Hematopoietic multipotent progenitor cell treated with erythropoietin and hydrocortisone succinate and interleukin-3 and kit ligand, for 6 days (in vitro differentiated cells): ENCODE measurements at places on chromosomes 11 and 22.

GRCh38 chr11:86241956-86242535 lies 2.5 kb upstream of the EED start:
- DNase-seq = no peak

DNA sequence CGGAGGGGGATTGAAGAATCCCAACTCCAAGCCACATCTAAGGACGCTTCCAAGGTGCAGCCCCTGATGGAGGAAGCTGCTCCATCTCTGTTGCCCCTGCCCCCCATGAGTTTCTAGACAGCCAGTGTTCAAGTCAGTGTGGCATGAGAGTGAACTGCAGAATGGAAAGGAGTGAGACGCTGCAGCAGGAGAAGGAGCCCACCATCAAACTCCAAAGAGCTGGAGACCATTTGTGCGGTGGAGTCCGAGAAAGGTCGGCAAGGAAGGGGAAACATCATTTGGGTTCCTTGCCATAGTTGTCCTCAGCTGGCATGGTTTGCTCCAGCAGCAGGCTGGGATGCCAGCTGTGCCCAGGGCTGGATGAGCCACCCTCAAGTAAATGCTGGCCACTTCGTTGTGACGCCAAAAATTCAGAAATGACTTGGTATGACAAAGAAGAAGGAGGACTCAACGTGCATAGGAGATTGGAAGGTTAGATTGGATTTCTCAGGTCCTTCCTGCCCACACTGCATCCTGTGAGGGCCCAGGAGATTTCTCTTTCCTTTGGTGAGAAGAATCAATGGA lies 16.4 kb downstream of the APOL2 start:
- DNase-seq = no peak

DNA sequence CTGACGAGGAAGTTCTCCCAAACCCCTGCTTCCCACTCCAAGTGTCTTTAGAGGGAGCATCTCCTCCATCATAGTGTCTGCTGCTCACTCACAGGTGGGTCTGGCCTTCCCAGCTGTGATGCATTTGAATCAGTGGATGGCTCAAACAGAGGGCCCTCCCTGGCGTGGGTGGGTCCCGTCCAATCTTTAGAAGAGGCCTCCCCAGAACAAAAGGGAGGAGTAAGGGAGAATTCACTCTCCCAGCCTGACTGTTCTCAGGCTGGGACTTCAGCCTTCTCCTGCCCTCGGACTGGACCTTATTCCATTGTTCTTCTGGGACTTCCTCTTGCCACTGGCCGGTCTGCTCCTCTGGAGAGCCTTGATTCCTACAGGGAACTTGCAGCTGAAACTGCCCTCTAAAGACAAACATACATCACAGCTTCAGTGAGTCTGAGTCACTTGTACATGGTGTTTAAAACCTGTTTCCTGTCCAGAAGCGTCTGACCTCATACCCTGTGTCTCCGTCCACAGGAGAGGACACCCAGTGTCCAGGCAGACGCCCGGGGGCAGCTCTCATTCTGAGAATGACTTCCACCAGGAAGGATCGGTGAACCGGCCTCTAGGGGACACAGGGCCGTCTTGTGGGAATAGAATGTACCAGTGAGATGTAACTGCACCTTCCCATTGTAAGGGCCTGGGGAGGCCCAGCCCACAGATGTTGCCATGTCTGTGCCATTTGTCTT lies 234.7 kb downstream of the BRD1 start:
- DNase-seq = no peak

- DNase-seq = no peak
These were observed 17.0 kb downstream of the KCNE3 start for GRCh38 chr11:74450318-74450717.

DNA sequence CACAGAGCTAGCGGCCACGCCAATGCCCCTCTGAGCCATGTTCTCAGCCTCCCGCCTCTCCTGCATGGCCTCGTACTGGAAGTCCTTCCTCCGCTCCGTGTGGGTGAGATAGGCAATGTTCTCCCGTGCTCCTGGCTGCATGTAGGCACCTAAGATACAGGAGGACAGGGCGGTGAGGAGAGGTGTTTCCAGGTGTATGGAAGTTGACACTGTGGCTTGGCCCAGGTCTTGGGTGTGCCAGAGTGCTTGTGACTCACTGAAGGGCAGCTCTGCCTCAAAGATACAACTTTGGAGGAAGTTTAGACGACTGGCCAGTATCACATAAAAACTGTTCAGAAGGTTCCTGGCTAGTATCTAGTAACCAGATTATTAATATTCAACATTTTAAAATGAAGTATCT lies 8.5 kb downstream of the SRRD start:
- DNase-seq = no peak

DNA sequence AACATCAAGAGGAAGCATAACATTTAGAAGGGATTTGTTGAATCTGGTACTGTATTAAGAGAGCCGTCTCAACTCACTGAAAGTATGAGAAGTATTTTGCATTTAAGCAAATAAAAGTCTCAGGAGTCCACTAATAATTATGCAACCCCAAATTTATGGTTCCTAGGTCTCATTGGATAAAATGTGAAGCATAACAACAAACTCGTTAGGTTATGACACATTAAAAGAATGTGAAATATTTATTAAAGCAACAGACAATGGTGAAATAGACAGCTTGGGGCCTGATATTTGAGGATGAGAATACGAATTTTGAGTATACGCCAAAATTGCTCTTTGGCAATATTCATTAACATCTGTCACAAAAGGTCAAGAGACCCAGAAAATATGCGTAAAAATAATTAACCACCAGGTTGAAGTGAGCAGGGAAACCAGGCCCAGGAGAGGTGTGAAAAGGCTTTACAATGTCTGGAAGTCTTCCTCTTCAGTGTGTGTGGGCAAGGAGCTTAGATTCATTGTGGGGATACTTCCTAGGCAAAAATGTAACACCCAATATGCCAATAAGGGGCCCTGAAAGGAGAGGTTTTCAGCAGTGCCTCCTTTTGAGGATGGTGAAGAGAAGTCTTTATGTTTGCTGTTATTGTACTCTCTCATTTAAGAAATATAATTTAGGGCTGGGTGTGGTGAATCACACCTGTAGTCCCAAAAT lies 89.2 kb downstream of the FDX1 start:
- DNase-seq = no peak

- no peak for DNase-seq
These were observed 2.3 kb downstream of the LSP1 start for GRCh38 chr11:1854949-1855885.

GRCh38 chr11:121123496-121124069 lies 22.5 kb downstream of the TECTA start:
- no peak for DNase-seq

DNA sequence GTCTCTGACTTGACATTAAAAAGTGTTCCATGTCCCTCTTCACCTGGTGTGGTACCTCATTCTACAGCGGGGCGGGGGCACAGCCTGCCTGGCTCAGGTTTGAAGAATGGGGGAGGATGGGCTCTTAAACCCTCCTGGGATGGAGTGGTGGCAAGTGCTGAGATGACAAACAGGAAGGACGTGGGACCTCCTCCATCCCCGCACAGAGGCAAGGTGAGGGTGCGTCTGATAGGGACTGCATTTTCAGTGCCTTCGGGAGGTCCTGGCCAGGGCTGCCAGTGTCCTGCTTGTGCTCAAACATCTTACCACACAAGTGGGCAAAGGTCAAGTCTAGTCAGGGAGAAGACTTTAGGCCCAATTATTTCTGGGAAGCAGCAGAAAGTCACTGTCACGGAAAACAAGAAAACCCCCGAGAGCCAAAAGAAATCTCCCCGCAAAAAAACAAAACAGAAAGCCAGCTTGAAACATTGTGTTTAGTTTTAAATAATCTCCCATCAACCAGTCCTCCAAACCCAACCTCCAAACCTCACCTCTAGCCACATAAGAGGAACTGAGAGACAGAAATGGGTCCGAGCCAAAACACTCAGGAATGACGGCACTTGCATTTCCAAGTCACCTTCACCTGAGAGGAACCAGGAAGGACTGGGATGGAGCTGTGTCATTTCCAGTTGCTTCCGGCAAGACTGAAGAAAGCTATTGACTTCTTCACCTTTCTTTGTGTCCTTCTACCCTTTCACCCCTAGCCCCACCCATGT lies 966.5 kb downstream of the NTM start:
- DNase-seq = no peak

DNA sequence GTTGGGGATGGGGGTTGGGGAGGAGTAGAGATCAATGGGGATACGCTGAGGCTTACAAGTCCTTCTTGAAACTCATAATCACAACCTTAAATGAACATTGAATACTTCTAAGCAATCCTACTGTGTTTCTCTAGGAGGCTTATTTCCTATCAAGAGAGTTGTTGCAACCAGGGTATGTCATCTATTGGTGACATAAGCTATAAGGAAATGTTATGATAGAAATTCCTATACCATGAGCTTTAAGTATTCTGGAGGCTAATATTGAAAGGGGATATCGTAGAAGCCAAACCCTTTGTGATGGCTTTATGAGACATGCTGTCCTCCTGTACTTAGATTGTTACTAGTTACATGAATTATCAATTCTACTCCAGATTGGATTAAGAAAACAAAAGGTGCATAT lies 72.9 kb downstream of the DKK3 start:
- DNase-seq = no peak

GRCh38 chr11:88292171-88292843 lies 45.2 kb downstream of the CTSC start:
- DNase-seq = peak; percentile 35

DNA sequence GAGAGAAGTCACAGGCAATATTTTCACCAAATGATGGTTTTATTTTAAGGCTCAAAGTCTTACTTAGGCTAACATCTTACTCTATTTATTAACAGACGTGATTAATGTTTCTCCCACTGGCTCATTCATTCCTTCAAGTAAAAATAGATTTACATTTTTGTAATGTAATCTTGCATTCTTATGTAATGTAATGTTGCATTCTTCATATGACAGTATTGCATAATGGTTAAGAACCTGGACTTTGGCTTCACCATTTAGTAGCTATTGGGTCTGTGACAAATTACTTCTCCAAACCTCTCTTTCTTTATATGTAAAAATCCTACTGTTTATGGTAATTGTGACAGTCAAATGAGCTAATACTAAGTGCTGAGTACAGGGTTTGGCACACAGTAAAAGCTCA lies 3.3 kb upstream of the DIXDC1 start:
- no peak for DNase-seq

- no peak for DNase-seq
These were observed 56.6 kb upstream of the SCUBE2 start for GRCh38 chr11:9148035-9148434.

GRCh38 chr22:31148953-31149627 lies 8.8 kb upstream of the PLA2G3 start:
- peak; percentile 87 for DNase-seq

GRCh38 chr11:93524858-93525257 lies 18.3 kb downstream of the SMCO4 start:
- no peak for DNase-seq

GRCh38 chr11:11574373-11575287 lies 47.2 kb downstream of the GALNT18 start:
- DNase-seq = no peak

GRCh38 chr11:134752526-134752925 lies 340.5 kb upstream of the B3GAT1 start:
- no peak for DNase-seq

DNA sequence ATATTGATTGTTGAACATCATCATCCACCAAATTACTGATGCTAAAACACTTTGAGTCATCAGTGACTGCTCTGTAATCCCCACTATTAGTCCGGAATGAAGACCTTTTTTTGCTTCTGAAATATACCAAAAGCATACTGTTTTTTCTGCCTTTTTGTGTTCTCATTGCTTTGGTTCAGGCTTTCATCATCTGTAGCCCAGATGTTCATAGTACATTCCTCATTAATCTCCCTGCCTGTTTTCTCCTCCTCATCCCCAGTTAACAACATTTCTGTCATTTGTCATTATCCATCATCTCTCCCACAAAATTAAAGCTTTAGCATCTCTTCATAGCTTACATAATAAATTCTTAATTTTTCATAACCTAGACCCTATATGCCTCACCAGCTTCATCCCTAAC lies 9.2 kb downstream of the CEP57 start:
- no peak for DNase-seq

GRCh38 chr11:57336111-57336666 lies 497 bp upstream of the SSRP1 start:
- DNase-seq = no peak

- DNase-seq = no peak
These were observed 9.7 kb upstream of the PGA3 start for GRCh38 chr11:61193596-61193995.

DNA sequence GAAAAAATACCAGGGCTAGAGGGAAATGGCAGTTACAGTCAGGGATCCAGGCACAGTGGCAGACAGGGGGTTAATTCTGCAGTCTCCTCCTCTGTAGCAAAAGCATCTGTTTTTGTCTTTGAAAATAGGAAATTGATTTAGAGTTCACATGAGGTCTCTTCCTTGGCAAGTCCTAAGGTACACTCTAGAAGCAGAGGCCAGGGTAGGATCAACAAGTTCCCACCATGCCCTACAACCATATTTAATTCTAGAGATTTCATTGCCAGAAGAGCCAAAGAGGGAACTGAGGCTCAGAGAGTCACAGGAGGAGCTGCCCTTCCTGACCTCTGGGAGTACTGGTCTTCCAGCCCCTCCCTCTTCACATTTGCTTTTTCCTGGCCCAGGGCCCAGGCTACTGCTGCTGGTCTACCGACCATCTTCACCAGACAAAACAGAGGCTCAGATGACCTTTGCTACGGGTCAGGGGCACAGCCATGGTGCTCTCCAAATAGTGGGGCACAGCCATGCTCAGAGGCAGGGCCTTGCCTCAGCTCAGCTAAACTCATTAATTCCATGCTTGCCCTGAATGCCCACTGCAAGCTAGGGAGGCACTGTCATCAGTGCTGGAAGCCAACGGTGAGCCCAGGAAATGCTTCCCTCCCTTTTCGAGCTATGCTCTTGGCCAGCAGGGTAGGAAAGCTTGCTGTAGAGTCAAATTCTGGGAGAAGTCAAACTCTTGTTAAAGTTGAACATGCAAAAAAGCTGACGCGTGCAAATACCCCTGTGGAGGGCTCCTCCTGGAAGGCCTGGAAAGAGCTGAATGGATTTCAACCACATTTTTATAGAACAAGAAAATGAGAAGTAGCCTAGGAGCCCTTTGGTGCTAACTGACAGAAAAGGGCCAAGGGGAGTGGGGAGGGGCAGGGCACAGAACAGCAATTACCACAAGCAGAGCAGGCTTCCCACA lies 11.7 kb upstream of the CHRM4 start:
- DNase-seq = no peak

- no peak for DNase-seq
These were observed 86.8 kb downstream of the DEPDC5 start for GRCh38 chr22:31840585-31840984.

DNA sequence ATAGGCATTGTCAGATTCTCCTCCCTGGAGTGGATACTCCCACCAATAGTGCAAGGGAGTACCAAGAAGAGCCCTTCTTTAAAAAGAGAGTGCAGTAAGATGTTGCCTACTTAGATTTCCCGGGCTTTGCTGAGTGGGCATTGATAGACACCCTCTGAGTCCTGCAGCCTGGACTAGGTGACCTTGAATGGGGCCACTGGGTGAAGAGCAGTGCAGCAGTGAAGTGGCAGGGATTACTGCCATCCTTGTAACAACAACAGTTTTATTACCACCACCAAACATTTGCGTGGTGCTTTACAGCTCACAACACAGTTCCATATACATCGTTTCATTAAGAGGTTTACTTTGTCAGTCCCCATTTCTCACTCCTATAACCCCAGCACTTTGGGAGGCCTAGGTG lies 59.4 kb downstream of the MICAL2 start:
- DNase-seq = no peak

- no peak for DNase-seq
These were observed 761 bp upstream of the NXPE4 start for GRCh38 chr11:114596175-114596919.
